ENCODE measurements at places on chromosomes 16 and 17.

DNA sequence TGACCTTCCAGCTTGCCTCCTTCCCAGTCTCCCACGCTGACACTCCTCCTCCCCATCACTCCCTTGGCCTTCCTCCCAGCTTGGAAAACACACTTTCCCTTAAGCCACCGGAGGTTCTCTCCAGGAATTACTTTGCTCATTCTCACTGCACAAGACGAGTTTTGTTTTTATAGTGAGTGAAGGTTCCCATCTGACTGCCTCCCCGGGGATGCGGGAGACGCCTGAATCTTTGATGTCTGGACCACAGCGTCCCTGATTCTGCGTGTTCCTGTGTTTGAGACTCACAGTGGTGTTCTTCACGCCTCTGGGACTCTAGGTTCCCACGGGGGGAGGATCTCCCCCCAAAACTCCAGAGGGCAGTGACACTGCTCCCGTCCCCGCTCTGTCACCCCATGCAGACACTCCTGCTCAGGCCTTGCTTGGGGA, 2.0 kb downstream of the DNAI2 start:
- no peak for DNase-seq

DNA sequence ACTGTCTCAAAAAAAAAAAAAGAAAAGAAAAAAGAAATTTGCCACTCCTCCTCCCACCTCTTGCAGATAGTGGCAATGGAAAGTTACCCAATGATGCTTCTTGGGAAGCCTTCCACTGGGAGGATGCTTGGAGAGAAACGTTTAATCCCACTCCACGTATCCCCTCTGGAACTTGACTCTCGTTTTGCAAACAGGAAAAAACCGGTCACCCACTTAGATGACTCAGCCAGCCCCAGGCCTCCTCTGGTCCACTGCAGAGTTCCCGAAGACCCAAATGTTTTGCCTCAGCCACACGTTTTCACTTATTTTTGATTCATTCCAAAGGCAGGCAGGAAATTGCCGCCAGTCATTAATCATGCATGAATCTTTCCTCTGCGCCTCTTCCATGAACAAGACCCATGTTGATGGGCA, 9.3 kb upstream of the TNFRSF17 start:
- no peak for DNase-seq

DNA sequence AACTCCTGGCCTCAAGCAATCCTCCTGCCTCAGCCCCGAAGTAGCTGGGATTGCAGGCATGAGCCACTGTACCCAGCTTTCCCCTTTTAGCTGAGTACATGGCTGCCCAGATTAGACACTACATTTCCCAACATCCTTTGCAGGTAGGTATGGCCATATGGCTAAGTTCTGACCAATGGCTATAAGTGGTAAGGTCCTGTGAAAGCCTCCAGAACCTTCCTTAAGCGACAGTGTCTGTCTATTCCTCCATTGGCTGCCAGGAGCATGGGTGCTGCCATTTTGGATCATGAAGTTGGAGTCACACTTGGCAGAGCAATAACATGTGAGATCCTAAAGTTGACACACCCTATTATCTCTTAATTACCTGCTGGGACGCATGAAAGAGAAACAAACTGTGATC, 24.4 kb upstream of the CRHR1 start:
- no peak for DNase-seq

GRCh38 chr17:35898283-35899070, 18.3 kb upstream of the CCL5 start:
- DNase-seq, result no peak

GRCh38 chr17:18324140-18325050, 9.3 kb downstream of the SMCR8 start:
- DNase-seq, result no peak

DNA sequence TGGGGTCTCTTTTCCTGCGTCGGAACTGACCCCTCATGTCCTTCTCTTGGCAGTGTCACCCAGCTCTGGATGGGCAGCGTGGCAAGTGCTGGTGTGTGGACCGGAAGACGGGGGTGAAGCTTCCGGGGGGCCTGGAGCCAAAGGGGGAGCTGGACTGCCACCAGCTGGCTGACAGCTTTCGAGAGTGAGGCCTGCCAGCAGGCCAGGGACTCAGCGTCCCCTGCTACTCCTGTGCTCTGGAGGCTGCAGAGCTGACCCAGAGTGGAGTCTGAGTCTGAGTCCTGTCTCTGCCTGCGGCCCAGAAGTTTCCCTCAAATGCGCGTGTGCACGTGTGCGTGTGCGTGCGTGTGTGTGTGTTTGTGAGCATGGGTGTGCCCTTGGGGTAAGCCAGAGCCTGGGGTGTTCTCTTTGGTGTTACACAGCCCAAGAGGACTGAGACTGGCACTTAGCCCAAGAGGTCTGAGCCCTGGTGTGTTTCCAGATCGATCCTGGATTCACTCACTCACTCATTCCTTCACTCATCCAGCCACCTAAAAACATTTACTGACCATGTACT, 13.2 kb downstream of the IGFBP4 start:
- DNase-seq, result no peak

- DNase-seq, result no peak
Observed at GRCh38 chr16:17372386-17372785, 98.4 kb downstream of the XYLT1 start.

GRCh38 chr16:58018803-58019202, 6.8 kb upstream of the MMP15 start:
- no peak for DNase-seq
